MM.1S (cell line): ENCODE measurements at places on chromosomes 3 and 15.

DNA sequence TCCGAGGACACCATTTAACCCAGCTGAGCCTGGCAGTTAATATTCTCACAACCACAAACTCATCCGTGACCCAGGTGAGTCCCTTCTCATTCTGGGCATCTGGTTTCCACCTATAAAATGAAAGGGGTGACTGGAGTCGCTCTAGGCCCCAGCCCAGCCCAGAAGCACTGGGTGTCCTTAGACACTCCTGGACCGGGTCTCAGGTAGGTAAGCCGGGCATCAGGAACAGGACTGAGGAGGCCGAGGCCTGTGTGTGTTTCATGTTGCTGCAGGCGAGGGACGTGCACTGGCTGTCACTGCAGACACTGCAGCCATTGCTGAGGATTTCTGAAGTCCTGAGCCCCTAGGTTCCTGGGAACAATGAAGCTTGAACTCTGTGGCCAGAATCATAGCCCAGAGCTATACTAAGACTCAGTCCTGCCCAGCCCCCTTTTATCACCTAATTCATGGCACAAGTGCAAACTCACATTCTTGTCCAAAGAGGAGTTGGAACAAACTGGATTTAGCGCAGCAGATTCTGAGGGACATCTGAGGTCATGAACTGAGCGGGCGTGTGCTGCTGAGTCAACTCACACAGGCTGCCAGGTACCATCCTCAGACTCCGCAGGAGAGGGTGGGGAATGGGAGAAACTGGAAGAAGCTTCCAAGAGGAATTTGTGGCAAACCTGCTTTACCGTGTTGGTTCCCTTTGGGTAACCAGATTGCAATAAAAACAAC, 184.9 kb downstream of the FAM43A start:
- no peak for DNase-seq

DNA sequence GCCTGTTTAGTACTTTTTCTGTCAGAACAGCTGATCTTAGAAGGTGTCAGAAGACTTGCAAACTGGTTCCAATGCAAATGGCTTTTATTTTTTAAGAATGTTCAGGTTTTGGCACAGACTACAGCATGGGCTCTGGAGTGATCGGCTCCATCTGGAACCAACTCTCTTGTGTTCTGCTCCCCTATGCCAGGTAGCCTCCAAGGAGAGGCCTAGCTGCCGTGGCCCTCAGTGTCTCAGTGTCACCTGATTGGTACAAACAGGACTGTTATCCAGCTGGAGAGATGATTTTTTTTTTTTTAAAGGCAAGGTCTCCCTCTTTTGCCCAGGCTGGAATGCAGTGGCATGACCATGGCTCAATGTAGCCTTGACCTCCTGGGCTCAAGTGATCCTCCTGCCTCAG, 183.1 kb downstream of the SV2B start:
- DNase-seq = no peak

GRCh38 chr3:96852849-96853248, 38.5 kb downstream of the EPHA6 start:
- no peak for DNase-seq

DNA sequence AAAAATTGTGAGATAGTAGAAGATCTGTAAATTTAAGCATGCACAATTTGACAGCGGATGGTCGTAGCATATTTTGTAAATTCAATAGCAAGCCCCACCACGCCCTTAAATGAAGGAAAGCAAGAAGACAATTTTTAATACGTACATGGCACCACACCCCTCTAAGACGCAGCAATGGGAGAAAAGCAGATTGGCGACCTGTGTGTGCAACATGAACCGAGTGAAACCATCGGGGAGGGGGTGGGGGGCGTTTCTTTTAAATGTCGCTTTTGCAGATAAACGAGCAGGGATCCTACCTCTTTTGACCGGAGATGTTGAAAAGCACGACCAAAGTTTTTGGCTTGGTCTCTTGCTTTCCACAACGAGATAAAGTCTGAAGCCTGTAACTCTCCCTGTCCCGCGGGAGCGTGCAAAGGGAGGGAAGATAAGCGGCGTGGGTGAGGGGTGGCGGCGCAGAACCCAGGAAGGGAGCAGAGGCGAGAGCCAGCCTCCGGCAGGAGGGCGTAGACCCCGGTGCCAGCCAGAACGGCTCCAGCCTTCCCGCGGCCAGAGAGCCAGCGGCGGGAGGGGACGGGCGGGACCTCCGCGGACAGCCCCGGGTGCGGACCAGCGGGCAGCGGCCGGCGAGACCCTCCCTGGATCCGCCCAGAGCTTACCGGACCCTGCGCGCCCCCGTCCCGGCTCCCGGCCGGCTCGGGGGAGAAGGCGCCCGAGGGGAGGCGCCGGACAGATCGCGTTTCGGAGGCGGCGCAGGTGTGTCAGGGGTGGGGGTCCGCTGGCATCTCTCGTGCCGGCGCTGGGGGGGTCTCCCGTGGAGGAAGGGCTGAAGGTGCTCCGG, at the start of gene CHL1:
Gene CHL1 (plus strand): TSS at position 453 of the 838 bp plus-strand sequence. CDS start 123,014 bp downstream, outside the sequence.
- DNase-seq = no peak

GRCh38 chr15:82647835-82648256, 683 bp upstream of the CPEB1 start:
- DNase-seq = no peak

DNA sequence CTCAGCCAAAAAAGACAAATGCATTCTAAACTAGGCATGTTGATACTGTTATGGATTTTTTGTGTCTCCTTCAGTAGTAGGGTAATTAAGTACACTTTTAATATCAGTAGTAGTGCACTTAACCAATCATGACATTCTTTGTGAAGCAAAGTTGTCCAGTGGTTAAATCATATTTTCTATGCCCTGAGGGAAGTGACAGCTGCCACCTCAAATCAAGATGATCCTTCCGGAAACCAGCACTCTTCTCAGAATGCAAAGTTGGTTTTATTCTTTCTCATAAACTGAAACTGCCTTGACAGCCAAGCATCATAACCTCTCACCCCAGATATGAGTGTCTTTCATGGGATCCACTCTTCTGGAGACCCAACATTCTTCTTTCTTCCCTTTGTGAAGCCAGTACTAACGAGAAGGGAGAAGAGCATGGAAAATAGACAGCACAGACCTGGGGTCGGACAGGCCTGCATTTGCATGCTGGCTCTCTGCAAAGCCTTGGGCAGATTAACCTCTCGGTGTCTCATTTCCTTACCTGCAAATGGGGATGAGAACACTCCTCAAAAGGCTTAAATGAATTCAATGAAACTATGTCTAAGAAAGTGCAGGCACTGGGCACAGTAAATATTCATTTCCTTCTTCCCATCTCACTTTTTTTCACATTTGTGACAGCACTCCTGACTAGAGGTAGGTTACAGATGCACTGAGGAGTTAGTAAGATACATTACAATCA, 13.2 kb downstream of the AAGAB start:
- peak; percentile 81 for DNase-seq

DNA sequence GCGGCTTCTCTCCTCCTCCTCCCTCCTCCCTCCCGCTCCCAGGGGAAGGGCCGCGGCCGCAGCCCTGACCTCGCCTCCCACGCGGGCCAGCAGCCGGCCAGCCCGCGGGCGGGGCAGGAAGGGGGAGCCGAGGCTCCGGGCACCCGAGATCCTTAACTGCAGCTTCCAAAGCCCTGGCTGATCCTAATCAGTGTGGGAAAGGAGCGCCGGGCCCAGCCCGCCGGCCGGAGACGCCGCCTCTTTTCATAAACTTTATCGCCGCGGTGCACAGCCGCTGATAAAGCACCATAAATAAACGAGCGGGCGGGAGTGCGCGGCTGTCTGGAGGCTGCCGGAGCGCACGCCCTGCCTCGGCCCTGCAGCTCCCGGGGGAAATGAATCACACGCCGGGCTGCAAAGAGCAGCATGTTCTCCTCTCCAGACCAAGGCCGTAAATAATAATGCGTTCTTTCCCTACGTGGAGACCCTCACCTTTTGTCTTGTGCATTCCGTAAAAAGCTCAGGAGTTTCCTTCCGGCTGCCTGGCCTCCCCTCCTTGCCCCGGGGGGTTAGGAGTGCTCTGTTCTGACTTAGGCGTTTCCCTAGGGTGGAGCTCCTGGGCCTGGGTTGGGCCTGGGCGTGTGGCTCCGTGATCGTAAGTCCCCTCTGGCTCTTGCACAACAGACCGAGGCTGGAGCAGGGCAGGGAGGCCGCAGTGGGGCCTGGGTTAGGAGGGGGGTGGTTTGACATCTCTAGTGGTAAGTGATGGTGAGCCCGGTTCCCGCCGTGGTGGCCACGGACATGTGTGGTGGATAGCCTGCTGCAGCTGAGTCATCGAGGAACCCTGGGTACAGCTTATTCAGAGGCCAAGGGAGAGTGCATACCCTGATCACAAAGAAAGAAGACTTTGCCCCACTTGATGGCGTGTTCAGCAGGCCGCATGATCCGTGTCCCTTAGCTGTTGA, 132.6 kb upstream of the HES1 start:
- DNase-seq = peak; percentile 65

GRCh38 chr15:100061944-100062343, 279.8 kb downstream of the ADAMTS17 start:
- DNase-seq = no peak

DNA sequence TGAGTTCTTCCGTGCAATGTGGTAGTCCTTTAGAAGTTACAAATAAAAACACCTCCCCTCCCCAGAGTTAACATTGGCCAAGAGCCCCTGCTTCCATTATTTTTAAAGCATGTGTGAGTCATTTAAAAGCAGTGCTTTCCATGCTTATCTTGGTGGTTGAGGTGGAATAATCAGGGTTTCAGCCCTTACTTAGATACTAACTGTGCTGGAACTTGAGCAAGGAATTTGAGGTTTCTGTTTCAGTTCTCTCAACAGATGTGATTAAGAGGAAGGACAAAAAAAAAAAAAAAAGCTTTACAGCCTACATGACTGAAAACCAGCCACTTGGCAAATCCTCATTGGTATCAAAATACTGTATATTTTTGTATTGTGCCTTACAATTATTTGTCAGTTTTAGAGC, 64.5 kb downstream of the CGNL1 start:
- peak; percentile 39 for DNase-seq

DNA sequence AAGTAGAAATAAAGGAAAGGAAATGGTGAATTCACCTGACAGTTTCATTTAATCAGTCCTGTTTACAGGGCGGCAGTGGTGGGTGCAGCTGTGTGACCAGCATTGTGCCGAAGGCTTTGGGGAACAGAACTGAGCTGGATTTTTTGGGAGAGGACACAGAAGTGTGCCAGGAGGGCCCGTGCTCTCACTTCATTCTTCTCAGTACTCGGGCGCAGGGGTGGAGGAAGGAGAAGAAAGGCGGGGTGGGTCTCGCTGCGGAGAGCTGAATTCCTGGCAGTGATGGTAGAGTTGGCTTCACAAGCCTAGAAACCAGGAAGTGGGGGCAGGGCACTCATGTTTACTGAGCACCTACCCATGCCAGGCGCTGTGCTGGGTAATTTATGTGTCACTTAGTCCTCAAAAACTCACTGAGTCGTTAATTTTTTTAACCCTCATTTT, 64.6 kb downstream of the CRTC3 start:
- DNase-seq = peak; percentile 83

GRCh38 chr15:74904190-74904805, 2.4 kb downstream of the FAM219B start:
- no peak for DNase-seq

- DNase-seq = no peak
These were observed 138.7 kb upstream of the LRTM1 start for GRCh38 chr3:55066551-55067047.

DNA sequence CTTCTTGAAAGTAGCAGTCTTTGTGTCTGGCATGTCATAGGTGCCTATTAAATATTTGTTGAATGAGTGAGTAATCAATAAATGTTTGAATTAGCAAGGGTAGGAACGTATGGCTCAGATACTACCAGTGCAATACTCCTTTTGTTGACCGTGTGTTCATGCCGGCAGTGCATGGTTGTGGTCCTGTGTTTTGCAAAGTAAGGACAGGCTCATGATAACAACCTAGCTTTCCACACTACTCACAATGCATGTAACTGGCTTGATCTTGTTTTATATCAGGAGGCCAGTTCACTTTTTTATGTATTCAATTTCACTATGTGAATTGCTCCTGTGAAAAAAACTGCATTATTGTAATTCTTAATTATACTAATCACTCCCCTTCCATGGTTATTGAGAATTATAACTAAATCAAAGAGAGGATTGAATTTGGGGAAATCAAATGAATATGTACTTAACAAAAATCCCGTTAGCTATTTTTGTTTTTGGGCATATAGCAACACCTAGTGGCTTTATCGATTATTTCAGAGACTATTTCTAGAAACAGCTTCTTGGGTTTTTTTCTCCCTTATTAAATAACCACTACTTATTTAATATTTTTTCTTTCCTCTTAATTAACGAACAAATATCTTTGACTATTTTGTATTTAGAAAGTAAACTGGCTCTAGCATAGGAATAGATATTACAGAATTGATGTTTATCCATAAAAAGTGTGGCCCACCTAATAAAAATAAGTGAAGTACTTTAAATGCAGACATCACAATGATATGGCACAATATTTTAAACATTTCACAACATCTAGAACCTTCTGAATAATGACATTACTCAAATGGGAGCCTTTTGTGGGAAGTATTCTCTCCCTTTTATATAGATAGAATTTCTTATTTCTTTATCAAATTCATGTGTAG, 218.5 kb downstream of the BBX start:
- peak; percentile 28 for DNase-seq

GRCh38 chr15:71295603-71296314, 180.5 kb downstream of the THSD4 start:
- DNase-seq = no peak

DNA sequence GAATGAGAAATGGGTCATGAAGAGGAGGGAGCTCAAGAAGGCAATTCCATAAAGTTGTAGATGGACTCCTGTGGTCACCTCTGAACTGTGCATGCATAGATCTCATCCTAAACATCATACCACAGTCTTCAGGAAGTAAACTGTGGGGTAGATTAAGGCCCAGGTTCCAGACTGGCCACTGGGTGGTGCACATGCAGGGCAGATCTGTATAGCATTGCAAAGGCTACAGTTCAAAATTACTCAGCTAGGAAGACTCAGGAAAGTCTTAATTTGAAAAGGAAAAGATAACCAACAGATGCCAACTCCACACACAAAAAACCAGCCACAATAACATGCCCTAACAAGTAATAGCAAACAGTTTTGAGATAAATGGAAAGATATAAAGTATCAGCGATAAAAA, 20.3 kb downstream of the KY start:
- no peak for DNase-seq

DNA sequence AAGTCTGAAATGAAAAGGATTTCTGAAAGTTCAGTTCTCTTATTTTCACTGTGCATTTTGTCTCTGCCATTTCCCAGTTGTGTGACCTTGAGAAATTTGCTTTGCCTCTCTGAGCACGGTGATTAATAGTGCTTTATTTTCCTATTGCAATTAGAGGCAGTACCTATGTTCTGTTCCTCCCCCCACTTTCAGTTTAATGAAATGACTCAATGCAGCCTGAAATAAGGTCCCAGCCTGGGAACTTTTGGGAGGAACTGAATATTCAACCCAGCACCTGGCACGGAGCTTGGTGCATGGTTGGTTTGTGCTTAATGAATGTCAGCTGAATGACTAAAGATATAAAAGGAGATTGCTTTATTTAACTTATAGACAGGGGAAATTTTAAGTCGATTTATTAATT, 352.6 kb downstream of the PDCD6IP start:
- DNase-seq = no peak

- no peak for DNase-seq
These were observed 53.1 kb downstream of the CACNA2D2 start for GRCh38 chr3:50450209-50450921.

GRCh38 chr3:49659756-49660155, 14.4 kb upstream of the APEH start:
- DNase-seq = no peak

GRCh38 chr3:184388164-184388935, 8.5 kb downstream of the CHRD start:
- no peak for DNase-seq

- peak; percentile 14 for DNase-seq
These were observed 17.9 kb downstream of the SERP1 start for GRCh38 chr3:150528354-150528797.

GRCh38 chr3:121660356-121661171, at the start of gene HCLS1:
TSS of gene HCLS1 (minus strand) at chr3:121660903. CDS start at chr3:121658347, 2,556 bp downstream.
- DNase-seq = peak; percentile 88

GRCh38 chr3:74463515-74463914, 150.9 kb downstream of the CNTN3 start:
- no peak for DNase-seq
